NCI-H1694 (cell line): ENCODE measurements at places on chromosomes 1 and 21.

- DNase-seq: no peak
These were observed 2.5 kb downstream of the MAD2L2 start for GRCh38 chr1:11678442-11678841.

DNA sequence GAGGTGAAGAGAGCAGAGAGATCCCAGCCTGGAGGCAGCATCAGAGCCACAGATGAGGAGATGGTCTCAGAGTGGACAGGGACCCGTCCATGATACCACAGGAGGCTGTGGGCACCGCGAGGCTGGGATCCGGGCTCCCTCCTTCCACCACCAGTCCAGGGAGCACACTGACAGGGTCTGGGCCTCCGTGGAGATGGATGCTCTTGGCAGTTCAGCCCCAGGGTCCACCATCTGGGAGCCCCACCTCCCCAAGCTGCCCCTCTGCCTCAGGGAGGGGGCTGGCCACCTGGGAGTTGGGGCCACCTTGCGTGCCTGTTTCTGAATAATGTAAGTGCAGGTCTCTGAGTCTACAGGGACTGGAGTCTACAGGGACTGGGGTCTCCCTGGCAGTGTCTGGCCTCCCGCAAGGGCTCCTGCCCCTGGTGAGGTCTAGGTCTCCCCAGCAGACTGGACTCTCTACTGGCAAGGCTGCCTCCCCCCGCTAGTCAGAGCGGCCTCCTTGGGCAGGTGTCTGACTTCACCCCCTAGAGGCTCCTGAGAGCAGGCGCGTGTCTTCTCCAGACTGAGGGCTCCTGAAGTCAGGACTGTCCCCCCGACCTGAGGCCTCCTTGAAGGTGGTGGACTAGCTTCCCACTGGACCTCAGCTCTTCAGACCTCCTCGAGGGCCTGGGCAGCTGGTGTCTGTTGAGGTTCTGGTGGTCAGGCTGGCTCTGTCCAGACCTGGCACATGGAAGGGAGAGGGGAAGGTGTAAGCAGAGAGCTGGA lies 218.5 kb downstream of the PTPRU start:
- no peak for DNase-seq

GRCh38 chr1:48790397-48790796 lies 13.7 kb upstream of the BEND5 start:
- no peak for DNase-seq

- DNase-seq: no peak
These were observed 95.9 kb downstream of the WDR64 start for GRCh38 chr1:241747992-241748391.
